ENCODE measurements at places on chromosomes 16 and 17.

GRCh38 chr17:45672792-45673191 lies 111.3 kb upstream of the CRHR1 start:
- no peak for DNase-seq

- no peak for DNase-seq
Observed at GRCh38 chr17:13545941-13546340, 55.8 kb downstream of the HS3ST3A1 start.

GRCh38 chr17:82723169-82723807 lies 6.8 kb downstream of the FN3KRP start:
- DNase-seq: no peak

DNA sequence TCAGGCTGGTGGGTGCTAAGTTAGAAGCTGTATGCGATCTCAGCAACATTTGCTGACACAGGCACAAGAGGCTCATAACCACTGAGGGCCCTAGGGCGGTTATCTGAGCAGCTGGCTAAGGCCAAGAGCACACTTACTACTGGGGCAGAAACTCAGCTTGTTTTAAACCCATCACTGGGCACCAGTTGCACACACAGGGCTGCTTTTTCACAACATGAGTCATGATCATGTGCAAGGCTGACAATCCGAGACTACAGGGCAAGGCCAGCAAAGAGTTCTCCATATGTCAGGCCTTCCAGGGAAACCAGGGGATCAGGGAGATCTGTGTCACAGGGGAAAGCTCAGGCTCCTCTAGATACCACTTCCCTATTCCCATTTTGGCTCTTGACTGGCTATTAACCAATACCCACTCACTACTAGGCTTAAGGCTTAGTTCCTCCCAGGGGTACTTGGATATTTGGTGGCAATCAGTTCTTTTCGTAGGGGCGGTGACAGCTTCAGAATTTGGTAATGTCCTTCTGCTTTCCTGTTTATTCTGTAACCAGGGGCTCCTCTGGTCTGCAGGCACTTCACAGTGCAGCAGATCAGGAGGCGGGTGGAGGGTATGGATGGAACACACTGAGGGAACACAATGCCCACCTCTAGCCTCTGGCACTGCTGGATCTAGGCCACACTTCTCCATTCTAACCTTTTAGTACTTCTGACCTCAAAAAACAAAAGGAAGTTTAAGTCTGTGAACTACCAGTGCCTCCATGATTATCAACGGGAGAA lies 44.9 kb upstream of the ERN1 start:
- DNase-seq: no peak

DNA sequence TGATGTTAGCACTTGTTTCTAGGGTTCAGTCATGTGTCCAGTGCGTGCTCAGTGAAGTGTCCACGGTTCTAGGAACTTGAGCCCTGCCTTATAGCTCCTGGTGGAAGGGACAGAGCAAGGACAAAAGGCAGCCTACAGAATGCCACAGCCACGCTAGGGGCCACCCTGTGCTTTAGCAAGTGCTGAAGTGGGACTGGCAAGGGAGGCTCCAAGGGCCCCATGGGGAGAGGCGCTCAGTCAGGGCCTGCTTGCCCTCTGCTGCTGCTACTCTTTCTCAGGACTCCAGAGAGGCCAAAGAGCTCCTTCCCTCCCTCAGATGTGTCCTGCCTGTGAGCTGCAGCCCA lies 6.8 kb downstream of the NT5C start:
- DNase-seq: no peak

DNA sequence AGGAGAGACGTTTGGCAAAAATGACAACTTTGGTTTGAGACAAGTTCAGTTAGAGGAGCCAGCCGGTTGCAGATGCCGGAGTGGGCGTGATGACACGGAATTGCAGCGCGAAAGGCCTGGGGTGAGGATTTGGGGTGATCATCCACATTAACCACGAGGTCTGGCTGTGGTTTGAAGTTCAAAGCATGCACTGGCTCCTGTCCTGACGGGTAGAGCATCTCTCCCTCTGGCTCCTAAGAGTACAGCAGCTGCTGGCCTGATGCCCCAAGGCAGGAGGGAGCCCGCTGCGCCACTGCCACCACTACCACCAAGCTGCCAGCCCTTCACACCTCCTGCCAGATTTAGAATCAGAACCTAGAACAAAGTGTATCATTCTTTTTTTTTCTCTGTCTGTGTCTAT lies 3.7 kb downstream of the RHBDL3 start:
- no peak for DNase-seq

- peak; percentile 14 for DNase-seq
Observed at GRCh38 chr17:46044286-46044928, 45.4 kb downstream of the STH start.

GRCh38 chr17:72121164-72122009 lies 567 bp downstream of the SOX9 start:
- no peak for DNase-seq

- DNase-seq: no peak
Observed at GRCh38 chr16:1194665-1195392, 30.2 kb downstream of the TPSG1 start.

- no peak for DNase-seq
Observed at GRCh38 chr17:71699907-71700306, 420.9 kb upstream of the SOX9 start.

DNA sequence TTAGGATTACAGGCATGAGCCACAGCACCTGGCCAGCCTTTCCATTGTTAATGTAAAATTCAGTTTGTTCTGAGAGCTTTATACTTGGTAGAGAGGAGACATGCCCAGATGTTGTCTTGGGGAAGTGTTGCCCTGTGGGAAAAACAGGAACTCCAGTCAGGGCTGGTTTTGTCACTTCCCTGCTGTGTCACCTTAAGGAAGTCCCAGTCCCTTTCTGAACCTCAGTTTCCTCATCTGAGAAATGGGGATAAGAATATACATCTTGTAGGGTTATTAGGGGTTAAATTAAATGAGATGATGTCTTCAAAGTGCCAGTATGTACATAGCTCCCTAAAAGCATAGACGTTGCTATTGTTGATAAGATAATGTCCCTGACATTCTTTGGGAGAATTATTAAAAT lies 25.3 kb downstream of the CLEC16A start:
- no peak for DNase-seq

- no peak for DNase-seq
Observed at GRCh38 chr16:50887500-50888298, 145.8 kb downstream of the CYLD start.

GRCh38 chr17:10243883-10244844 lies 45.8 kb upstream of the GAS7 start:
- no peak for DNase-seq

- DNase-seq: no peak
Observed at GRCh38 chr17:12686486-12686885, 20.8 kb downstream of the MYOCD start.

GRCh38 chr17:17648762-17649161 lies 32.5 kb upstream of the RAI1 start:
- no peak for DNase-seq

DNA sequence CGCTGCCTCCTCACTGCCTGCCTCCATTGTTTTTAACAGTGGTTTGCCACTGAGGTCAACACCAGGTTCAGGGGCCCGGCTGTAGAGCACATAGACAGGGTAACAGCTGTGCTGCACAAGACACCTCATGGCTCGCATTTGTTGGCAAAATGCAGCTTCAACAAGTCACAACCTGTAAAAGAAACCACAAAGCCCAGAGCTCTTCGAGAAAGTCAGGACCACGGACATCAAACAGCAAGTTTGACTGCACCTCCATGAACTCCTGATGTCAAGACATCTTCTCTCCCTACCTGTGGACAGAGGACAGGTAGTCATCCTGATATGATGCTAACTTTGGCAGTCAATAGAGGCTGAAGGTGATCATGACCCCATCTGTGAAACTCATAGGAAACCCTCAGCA lies 142.4 kb upstream of the SOX9 start:
- no peak for DNase-seq
